Activated CD4-positive, alpha-beta T cell treated with anti-CD3 and anti-CD28 coated beads, Interleukin-2, amount 50 U/mL, for 1 hour (primary cell): ENCODE measurements at places on chromosomes 5 and 9.

DNA sequence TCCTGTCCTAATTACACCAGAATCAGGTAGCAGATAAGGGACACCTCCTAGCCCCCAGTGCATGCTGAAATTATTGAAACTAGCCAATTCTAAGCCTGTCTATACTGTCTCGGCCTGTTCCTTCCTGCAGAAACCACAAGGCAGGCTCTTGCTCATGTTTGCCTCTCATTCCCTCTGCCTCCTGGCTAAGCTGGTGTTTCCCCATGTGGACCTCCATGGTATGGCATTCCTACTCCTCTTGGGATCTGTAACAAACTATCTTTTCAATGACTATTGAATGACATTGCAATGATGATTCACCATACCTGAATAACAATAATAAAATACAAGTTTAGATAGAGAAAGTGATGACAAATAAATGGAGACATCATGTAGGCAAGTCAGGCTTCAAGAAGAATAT is 35.6 kb upstream of the ADAMTS16 start:
- no peak for DNase-seq

GRCh38 chr9:75372499-75373268 is 284.4 kb downstream of the OSTF1 start:
- no peak for DNase-seq

DNA sequence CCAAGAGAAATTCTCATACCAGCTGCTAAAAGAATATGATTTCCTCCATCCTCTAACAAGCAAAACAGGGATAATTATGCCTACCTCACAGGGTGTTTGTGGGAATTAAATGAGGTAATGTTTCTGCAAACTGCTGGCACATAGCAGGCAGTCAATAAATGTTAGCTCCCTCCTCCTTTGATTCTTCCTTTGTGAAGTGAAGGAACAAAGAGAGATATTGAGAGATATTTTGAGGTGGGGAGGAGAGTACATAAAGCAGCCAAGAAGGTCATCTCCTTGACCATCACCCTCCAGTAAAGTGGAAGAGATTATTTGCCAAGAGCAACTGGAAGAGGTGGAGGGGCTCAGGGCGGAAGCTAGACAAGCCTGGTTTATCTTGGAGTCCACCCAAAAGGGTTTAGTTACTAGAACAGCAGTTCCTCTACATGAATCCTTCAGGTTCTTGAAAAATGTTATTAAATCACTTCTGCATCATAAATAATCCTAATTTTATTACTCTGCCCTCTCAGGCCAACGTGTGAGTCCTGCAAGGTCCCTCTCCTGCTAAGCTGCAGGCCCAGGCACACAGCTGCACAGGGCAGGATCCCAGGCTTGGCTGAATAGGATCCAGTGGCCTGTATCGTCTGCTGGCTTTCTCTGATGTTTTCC is 35.0 kb upstream of the TLE1 start:
- no peak for DNase-seq

GRCh38 chr5:149118463-149118862 is 22.8 kb upstream of the ABLIM3 start:
- no peak for DNase-seq

DNA sequence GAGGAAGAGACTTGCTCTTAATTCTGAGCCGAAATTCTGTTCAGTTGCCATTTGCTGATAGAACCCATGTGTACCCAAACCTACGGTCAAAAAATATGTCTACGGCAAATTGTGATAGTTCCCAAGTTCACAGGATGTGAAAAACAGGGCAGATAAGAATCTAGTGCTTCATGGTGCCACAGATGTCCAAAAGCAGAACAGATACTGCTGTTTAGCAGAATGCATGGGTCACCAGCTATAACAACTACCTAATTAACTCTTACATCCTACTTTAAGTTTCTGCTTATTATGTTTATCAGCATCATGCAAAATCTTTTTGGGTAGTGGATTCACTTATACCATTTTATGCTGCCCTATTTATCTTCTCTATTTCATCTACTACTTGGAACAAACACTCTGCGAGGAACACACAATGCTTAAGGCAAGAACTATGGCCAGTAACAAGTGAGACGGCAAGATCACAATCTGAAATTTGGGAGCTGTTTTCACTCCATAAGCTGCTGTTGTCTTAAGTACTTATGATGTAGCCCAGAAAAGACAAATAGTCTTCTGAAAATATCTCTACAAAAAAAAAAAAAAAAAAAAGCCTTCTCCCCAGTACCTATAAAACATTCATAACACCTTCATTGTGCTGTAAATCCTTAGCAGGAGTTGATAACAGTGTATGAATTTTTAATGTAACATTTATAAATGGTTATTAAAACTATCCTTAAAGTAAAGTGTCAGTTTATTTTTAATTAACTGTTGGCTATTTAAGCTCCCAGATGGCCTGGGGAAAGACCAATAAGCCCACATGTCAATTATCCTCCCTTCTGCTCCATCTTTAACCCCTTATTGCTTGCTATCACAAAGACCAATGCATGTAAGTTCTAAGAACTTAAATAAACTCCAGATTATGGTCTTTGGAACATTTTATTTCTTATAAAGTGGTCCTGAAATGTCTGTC is 232.3 kb downstream of the TLR4 start:
- no peak for DNase-seq

- DNase-seq: no peak
These were observed 480.0 kb downstream of the NR2F1-AS1 start for GRCh38 chr5:93100976-93101375.

DNA sequence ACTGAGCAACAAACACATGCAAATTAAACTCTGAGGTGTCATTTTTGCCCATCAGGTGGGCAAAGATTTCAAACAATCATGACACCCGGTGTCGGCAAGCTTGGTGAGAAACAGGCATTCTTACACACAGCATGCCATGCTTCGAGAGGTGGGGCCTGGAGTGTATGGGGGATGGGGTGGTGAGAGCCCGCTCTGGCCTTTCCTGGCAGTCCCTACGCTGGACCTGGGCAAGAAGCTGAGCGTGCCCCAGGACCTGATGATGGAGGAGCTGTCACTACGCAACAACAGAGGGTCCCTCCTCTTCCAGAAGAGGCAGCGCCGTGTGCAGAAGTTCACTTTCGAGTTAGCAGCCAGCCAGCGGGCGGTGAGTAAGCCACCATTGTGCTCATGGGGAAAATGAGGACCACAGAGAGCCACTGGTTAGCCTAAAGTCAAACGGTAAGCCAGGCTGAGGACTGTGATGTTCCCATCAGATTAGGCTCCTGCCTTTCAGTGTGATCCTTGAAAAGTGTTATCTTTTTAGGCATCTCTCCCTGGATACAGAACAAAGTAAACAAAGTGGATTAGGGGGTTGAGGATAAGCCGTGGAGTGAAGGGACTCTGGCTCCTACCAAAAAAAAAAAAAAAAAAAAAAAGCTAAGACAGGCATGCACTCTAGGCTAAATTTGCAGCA is 9.4 kb downstream of the MYOZ3 start:
- DNase-seq: no peak

- no peak for DNase-seq
These were observed 44.2 kb downstream of the MRPL36 start for GRCh38 chr5:1755321-1755949.

DNA sequence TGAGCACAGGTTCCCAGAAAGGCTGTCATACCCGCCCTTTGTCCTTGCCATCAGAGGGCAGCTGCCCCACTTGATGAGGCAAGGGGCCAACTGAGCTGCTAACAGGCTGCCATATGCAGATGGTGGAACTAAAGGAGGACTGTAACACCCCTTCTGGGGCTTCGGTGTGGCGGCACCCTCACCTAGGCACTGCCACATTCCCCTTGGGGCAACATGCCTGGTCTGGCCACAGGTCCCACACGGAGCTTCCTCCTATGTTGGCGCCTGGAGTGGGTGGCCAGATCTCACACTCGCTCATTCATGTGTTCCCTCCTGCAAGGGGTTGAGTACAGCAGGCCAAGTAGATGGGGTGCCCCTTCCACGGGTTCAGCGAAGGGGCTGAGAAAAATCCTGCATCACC is 777.4 kb upstream of the CHD1 start:
- no peak for DNase-seq

DNA sequence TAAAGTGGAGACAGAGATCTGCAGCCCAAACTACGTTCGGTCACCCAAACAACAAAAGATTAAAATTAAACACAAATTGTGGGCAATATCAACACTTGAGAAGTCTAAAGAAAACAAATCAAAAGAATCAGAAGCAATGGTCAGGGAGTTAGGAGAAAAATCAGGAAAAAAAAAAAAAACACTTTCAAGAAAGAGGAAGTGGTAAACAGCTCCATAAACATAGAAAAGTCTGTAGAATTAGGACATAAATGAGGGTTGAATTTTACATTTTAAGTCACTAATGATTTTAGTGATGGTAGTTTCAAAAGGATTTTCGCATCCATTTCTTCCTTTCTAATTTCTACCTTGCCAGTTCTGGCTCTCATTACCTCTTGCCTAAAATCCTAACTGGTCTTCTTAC is 10.1 kb downstream of the RNF145 start:
- DNase-seq: no peak

- no peak for DNase-seq
These were observed 14.0 kb upstream of the DENND4C start for GRCh38 chr9:19216466-19216865.

DNA sequence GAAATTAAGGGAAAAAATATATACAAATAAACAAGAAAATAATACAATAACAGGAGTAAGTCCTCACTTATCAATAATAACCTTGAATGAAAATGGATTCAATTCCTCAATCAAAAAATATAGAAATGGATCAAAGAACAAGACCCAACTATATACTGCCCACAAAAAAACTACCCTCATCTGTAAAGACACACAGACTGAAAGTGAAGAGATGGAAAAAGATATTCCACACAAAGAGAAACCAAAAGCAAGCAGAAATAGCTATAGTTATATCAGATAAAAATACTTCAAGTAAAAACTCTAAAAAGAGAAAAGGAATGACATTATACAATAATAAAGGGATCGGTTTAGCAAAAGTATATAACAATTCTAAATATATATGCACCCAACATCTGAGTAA is 66.5 kb downstream of the KIAA0825 start:
- DNase-seq: no peak

- DNase-seq: no peak
These were observed 211.9 kb downstream of the ACTL7B start for GRCh38 chr9:108643731-108644510.

DNA sequence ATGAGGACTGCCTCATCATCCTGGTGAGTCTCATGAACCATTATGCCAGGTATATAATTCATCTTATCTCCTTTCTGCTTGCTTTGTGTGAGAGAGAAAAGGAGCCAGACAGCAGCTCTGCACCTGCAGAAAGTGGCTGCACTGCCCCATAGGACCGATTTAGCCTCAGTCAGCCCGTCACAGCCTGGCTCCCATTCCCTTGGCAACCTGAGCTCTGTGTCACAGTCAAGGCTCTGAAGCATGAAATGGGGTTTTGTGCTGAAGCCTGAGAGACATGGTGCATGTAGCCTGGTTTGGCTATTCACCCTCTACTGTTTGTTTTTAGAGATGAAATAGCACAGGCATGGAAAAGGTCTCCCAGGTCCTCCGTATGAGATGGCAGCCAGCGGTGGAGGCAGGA is 198.3 kb downstream of the KCTD16 start:
- no peak for DNase-seq

- no peak for DNase-seq
These were observed 88.9 kb upstream of the PANK3 start for GRCh38 chr5:168668078-168668477.

- no peak for DNase-seq
These were observed 532.0 kb upstream of the GRAMD2B start for GRCh38 chr5:125891061-125891725.

DNA sequence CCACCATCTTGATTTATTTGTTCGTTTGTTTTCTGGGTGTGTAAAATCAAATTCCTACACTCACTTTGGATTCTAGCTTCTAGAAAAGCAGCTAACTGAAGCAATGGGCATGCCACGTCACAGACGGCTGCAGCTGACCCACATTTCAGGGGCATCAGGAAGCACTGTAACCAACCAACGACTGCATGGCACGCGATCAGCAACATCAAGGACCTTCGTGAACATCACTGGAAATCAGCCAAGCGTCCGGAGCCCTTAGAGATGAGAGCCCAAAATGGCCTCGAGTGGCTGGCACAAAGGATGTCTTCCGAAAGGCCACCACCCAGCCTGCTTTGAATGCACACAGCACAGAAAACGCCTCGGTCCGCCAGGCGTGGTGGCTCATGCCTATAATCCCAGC is 191.1 kb downstream of the OLFM1 start:
- DNase-seq: no peak

DNA sequence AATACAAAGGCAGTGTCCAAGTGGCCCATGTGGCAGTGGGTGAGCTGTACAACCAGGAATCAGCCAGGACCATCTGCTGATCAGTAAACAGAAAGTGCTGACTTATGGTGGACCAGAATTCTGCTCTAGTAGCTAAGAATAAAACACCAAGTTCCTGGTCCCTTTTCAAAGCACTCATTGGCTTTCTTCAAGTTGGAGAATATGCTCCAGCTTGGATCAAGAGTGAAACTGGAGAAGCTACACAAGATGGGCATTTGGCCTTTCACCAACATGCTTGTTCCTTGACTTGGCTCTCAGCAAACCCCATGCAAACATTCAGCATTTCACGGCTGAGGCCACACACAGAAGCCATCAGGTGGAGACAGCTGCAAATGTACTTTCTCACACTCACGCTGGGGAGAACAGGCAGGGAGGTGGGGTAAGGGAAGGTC is 32.1 kb downstream of the MARCHF3 start:
- no peak for DNase-seq

DNA sequence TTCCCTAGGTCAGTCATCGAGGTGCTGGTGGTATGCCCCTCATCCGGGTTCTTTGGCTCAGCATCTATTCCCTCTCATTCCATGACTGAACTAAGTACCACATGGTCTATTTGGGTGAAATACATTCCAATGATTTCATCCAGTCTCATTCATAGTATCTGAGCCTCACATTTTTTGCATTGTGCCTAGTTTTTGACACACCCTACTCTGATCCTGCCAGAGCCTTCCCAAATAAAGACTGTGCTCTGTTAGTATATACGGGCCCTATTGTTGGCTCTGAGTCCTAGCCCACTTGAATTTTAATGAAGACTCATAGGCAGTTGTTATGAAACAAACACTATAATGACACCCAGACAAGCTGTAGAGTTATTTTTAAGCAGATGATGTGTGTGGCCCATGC is 740.7 kb downstream of the CETN3 start:
- DNase-seq: no peak

GRCh38 chr5:1168796-1169195 is 32.6 kb upstream of the SLC6A19 start:
- DNase-seq: no peak

GRCh38 chr9:109966643-109967368 is 186.8 kb downstream of the PALM2AKAP2 start:
- no peak for DNase-seq

- DNase-seq: no peak
These were observed 4.3 kb upstream of the NCS1 start for GRCh38 chr9:130167927-130168326.

DNA sequence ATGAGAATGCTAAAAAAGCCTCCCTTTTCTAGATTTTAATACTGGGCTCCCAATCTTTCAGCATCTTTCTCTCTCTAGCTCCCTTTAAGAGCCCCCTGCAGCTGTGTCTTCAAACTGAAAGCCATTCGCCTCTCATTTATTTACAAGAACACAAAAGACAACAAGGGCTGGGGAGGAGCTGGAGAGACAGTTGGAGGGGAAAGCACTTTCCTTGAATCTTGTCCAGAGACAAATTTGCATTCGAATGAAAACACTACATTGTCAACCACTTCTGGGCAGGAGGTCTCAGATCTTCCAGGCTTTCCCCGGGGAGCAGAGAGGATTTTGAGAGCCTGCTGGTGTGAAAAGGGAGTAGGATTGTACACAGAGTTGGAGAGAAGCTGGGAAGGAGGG is 518.3 kb downstream of the CTNND2 start:
- no peak for DNase-seq

- no peak for DNase-seq
These were observed 84.4 kb downstream of the ADRB2 start for GRCh38 chr5:148910686-148911361.

GRCh38 chr5:68652534-68652965 is 437.0 kb downstream of the PIK3R1 start:
- no peak for DNase-seq
